Activated T-helper 9 cell treated with anti-CD3 and anti-CD28 coated beads, Interleukin-2, amount 50 U/mL, for 16 hours (primary cell): ENCODE measurements at places on chromosomes 2 and 18.

DNA sequence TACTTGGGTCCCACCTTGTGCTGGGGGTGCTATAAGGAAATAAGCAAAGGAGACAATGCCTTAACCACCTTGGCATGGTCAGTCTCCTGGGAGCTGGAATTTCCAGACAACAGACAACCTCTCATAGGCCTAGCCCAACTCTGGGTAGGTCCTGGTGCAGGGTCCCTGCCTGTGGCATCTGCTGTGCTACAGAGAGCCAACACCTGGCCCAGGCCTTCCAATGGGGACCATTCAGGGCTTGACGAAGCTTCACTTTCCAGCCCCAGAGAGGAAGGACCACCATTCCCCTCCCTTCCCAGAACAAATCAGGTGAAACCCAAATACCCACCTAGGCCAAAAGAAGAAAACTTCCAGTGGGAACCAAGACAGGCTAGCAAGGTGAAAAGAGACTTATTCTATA, 82.8 kb downstream of the SMAD7 start:
- DNase-seq, result no peak

GRCh38 chr2:104431701-104432121, 422.2 kb upstream of the POU3F3 start:
- no peak for DNase-seq

GRCh38 chr2:239793836-239794235, 231.3 kb downstream of the NDUFA10 start:
- DNase-seq, result no peak

GRCh38 chr2:28454016-28454930, 41.6 kb upstream of the PLB1 start:
- no peak for DNase-seq

GRCh38 chr2:138395565-138396306, 105.8 kb upstream of the SPOPL start:
- DNase-seq, result no peak

DNA sequence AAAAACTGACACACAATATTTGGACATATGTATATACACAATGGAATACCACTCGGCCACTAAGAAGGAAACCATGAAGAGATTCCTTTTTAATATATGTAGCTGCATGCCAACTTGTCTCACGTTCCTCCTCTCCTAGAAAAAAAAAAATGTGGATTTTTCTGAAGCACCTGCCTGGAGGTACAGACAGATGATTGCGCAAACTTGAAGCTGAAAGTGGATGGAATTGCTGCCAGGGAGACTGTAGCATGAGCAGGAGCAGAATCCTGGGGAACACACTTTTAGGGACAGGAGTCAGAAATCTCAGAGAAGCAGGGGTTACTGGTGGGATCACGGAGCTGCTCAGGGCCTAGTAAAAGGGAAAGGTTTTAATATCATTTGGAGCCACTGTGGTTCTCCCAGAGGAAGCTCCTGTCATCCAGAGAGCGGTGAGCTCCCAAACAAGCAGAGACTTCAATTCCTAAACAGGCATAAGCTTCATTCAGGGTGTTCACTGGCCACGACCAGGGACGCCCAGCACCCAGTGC, 640 bp upstream of the SPR start:
- DNase-seq, result no peak

- no peak for DNase-seq
Measured at GRCh38 chr2:46257476-46257875, 39.7 kb upstream of the EPAS1 start.

DNA sequence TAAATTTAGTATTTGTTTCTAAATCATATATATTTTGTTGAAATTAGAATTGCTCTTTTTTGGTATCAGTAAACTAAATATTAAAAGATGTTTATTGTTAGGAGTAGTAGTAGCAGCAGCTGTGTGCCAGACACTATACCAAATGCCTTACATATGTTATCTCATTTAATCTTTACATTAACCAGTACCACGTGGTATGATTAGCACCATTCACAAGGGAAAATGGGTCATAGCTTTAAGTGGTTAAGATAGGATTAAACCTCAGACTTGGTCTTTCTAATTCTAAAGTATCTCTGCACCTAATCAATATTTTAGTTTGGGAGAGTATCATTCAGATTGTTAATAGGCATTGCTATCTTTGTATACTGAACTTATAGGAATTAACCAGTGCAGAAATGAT, 29.0 kb downstream of the PSMD14 start:
- DNase-seq, result no peak

DNA sequence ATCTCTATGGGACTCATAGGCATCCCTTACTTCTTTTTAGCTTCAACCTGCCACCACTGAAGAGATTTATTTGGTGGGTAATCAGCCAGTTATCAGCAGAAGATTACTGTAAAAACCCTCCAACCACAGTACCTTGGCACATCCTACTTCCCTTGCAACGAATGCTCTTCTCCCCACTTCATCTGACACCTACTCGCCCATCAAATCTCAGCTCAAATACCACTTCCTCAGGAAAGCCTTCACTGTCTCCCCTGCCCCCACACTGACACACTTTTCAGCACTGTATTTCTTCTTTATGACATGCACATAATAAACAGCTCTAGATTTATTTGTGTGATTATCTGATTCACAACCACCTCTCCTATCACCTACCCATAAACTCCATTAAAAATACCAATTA, 3.1 kb downstream of the KDSR start:
- no peak for DNase-seq

DNA sequence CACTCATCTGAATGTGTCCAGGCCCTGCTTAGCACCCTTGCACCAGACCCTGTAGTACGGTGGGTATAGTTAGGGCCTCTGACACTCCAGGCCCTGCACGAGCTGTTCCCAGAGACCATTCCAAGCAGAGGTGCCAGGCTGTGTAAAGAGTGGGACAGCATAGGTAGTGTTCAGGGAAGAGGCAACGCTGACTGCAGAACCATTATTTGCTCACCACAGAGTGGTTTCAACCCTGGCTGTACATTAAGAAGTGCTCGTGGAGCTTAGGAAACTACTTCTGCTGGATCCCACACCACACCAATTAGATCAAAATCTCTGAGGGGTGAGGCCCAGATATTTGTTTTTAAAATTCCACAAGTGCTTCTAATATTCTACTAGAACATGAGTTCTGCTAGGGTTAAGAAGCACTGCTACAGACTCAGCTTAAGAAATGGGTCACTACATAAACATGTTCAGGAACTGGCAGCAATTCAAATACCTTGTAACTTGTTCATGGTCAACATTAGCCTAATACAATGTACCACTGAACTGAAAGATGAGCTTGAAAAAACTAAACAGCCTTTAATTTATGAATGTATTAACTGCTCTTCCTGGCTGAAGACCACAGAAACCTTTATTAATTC, 183.0 kb downstream of the MYO5B start:
- no peak for DNase-seq
